ENCODE measurements at places on chromosomes 6 and 20.
A peak's percentile ranks its signal among the peaks of the same experiment; 100 is the strongest.

DNA sequence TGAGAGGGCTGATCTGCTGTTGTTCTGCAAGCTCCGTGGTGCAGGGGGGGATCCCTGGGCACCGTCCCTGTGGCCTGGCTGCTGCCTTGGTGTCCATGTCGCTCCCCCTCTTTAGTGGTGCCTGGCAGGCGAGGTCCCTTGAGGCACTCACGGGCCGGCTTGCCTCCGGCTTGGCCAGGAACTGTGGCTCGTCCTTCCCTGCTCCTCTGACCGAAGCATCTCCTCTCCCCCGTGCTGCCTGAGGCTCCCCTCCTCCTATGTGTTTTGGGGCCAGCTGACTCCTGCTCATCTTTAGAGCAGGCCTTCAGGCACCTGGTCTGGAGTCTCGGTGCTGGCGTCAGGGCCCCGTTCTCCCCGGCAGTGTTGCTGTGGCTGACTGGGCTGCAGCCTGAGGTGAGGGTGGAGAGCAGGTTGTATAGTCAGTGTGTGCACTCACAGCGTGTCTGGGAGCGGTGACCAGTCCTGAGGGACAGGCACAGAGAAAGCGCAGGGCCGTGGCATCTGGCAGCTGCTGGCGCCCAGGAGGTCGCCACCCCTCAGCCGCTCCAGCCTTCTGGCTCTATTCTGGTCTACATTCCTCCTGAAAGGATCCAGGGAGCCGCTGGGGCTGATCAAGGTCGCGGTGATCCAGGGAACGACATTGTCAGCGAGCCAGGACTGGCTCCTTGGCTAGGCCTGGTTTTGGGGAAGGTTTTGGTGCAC, 43.7 kb downstream of the PYGB start:
- peaks cover 19% of the 10 kb centered on the region for H3K4me1 ChIP-seq
- no peak for DNase-seq
- no peak overlapping the region for H3K4me3 ChIP-seq
- no peaks in the 10 kb centered on the region for H3K27me3 ChIP-seq

- no peaks in the 10 kb centered on the region for H3K27me3 ChIP-seq
- H3K4me1 ChIP-seq, result no peaks in the 10 kb centered on the region
- no peaks in the 10 kb centered on the region for H3K36me3 ChIP-seq
- H3K27ac ChIP-seq, result no peak overlapping the region
- DNase-seq, result no peak
Measured at GRCh38 chr6:114064862-114065261, 93.9 kb upstream of the HDAC2 start.

GRCh38 chr6:36678488-36679042, at the start of gene CDKN1A:
Gene CDKN1A, plus strand, starts transcription at chr6:36678714. Its CDS starts 5,388 bp downstream, at chr6:36684102.
- H3K36me3 ChIP-seq, result no peaks in the 10 kb centered on the region
- DNase-seq, result peak; percentile 98
- H3K4me3 ChIP-seq, result peak within 1 kb of the TSS; percentile 40

DNA sequence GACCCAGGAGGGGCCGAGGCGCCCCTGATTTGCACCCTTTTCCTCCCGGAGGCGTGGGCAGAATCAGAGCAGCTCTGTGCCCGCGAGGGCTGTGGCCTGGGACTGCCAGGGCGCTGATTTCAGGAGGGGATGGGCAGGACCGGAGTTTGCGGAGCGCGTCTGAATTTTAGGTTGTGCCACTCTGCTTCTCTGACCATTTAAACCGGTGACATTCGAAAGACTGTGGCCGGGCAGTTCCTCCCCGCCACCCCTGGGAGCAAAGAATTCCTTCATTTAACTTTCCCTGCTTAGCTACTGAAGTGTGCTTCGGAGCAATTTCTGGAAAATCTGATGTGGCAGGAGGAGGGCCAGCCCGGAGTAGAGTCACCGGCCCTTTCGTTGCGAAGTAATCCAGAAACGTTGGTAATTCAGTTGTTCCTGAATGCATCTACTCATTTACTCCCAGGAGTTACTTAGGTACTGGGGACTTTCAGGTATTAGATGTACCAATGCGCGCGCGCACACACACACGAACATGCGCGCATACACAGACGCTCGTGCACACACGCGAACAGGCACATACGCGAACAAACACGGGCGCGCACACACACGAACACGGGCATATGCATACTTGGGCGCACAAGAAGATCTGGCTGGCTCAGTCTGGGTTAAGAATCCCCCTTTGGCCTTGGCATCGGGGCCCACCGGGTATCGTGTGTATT, 568 bp downstream of the CCDC170 start:
- H3K27me3 ChIP-seq, result no peaks in the 10 kb centered on the region
- peaks cover 15% of the 10 kb centered on the region for H3K4me1 ChIP-seq
- H3K27ac ChIP-seq, result peak overlapping the region; percentile 48
- peak overlapping the region; percentile 57 for H3K4me3 ChIP-seq
- no peak for DNase-seq
- H3K36me3 ChIP-seq, result no peaks in the 10 kb centered on the region

DNA sequence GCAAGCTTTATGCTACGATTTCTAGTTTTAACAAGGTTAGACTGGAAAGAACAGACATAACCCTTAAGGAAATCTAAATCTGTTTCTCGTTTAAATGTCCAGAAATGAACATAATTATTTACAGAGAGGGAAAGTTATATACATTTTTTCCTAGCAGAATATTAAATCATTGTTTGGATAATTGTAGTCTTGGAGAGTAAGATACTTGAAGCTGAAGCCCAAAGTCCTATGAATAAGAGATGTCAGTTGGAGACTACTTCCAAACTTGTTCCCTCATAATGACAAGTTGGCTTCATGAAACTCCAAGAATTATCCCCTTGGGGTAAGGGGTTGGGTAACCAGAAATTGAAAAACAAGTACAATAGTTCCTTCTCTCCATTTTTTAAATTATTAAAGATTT, 911.1 kb upstream of the MAN1A1 start:
- H3K4me3 ChIP-seq, result no peak overlapping the region
- H3K27ac ChIP-seq, result no peak overlapping the region
- H3K36me3 ChIP-seq, result no peaks in the 10 kb centered on the region
- no peaks in the 10 kb centered on the region for H3K4me1 ChIP-seq
- no peak for DNase-seq
- H3K27me3 ChIP-seq, result no peaks in the 10 kb centered on the region

DNA sequence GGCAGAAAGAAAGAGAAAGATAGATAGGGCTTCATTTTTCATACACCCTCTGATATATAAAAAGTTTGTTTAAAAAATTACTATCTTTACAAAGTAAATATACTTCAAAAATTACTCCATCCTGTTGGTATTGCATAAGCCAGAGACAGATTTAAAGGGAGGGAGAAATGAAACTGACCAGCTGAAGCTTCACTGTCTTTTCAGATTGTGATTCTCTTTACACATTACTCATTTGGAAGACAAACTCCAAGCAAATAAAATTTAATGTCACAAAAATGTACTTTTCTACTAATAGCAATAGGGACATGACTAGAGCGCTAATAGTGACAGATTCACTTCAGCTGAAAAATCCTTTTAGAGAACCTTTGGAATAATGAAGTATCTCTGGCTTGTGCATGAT, 38.6 kb upstream of the MARCKS start:
- H3K36me3 ChIP-seq, result no peaks in the 10 kb centered on the region
- H3K4me3 ChIP-seq, result no peak overlapping the region
- peaks cover 23% of the 10 kb centered on the region for H3K4me1 ChIP-seq
- peak overlapping the region; percentile 43 for H3K27ac ChIP-seq
- no peak for DNase-seq
- no peaks in the 10 kb centered on the region for H3K27me3 ChIP-seq

DNA sequence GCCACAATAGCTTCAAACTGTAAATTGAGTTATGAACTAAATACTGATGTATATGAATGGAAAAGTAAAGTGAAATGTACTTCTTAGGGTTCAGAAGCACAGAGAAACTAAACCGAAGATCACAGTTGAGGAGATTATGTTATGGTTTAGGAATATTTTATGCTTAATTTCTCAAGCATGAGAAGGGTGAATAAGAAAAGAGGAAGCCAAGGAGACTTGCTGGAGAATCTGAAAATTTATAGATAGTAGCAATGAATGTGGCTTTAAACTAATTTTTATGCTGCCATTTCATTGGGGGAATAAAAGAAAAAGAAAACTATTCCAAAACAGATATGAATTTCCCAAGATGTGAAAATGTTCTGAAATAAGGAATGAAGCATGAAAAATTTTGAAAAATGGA, 5.6 kb downstream of the ANKS1A start:
- no peaks in the 10 kb centered on the region for H3K27me3 ChIP-seq
- H3K36me3 ChIP-seq, result no peaks in the 10 kb centered on the region
- no peak overlapping the region for H3K4me3 ChIP-seq
- no peak for DNase-seq
- H3K4me1 ChIP-seq, result peaks cover 30% of the 10 kb centered on the region

- peaks cover 13% of the 10 kb centered on the region for H3K4me1 ChIP-seq
- peaks cover 42% of the 10 kb centered on the region for H3K27me3 ChIP-seq
- no peak overlapping the region for H3K27ac ChIP-seq
- no peak overlapping the region for H3K4me3 ChIP-seq
- no peak for DNase-seq
Measured at GRCh38 chr6:149935668-149936067, 6.1 kb upstream of the ULBP2 start.

DNA sequence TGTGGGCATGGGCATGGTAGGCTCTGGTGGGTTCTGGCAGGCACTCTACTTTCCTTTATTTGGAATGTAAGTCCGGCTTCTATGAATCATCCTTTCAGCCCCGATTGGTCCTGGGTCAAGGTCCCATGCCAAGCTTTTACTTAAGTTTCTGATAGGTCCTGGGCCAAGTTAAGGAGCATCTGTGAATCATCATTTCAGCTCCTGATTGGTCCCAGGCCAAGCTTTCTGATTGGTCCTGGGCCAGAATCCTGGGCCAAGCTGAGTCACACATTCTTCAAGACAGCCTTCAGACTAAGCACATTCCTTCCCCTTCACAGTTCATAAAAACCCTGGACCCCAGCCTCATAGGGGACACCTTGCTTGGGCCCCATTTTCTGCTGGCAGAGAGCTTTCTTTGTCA, 231.0 kb upstream of the EYS start:
- no peak overlapping the region for H3K27ac ChIP-seq
- no peaks in the 10 kb centered on the region for H3K4me1 ChIP-seq
- H3K27me3 ChIP-seq, result no peaks in the 10 kb centered on the region
- no peak overlapping the region for H3K4me3 ChIP-seq

GRCh38 chr20:62425281-62426058, 1.9 kb downstream of the RBBP8NL start:
- H3K36me3 ChIP-seq, result no peaks in the 10 kb centered on the region
- H3K4me1 ChIP-seq, result peaks cover 26% of the 10 kb centered on the region
- H3K27me3 ChIP-seq, result no peaks in the 10 kb centered on the region
- H3K4me3 ChIP-seq, result no peak overlapping the region

GRCh38 chr6:122754191-122754731, 25.3 kb upstream of the FABP7 start:
- no peaks in the 10 kb centered on the region for H3K36me3 ChIP-seq
- no peaks in the 10 kb centered on the region for H3K4me1 ChIP-seq
- H3K27ac ChIP-seq, result no peak overlapping the region
- no peak for DNase-seq

- no peak overlapping the region for H3K27ac ChIP-seq
- no peaks in the 10 kb centered on the region for H3K4me1 ChIP-seq
- DNase-seq, result no peak
- H3K27me3 ChIP-seq, result no peaks in the 10 kb centered on the region
- no peaks in the 10 kb centered on the region for H3K36me3 ChIP-seq
Measured at GRCh38 chr20:24164360-24164759, 175.8 kb upstream of the GGTLC1 start.

DNA sequence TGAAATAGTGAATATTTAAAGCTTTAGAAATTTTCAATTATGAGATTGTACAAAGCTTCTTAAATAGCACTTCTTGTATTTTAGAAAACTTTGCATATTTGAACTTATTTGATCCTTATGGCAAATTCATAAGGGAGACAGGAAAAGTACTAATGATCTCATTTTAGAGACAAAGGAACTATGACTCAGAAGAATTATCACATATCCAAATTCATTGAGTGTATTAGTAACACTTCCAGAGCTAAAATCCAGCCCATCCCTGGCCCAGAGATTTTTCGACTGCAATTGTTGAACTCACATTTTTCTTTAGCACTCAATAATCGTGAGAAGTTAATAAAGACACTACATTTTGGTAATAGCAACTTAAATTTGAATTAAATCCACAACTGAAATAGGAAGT, 704.3 kb downstream of the EPM2A start:
- DNase-seq, result no peak
- no peaks in the 10 kb centered on the region for H3K36me3 ChIP-seq
- H3K27ac ChIP-seq, result no peak overlapping the region
- H3K4me1 ChIP-seq, result peaks cover 8% of the 10 kb centered on the region
- no peak overlapping the region for H3K4me3 ChIP-seq
- H3K27me3 ChIP-seq, result no peaks in the 10 kb centered on the region

- H3K4me3 ChIP-seq, result no peak overlapping the region
- peaks cover 20% of the 10 kb centered on the region for H3K4me1 ChIP-seq
- DNase-seq, result no peak
Measured at GRCh38 chr20:19937651-19938420, 79.3 kb upstream of the NAA20 start.

- no peaks in the 10 kb centered on the region for H3K27me3 ChIP-seq
- no peak overlapping the region for H3K27ac ChIP-seq
- no peaks in the 10 kb centered on the region for H3K4me1 ChIP-seq
- no peak for DNase-seq
- no peaks in the 10 kb centered on the region for H3K36me3 ChIP-seq
- H3K4me3 ChIP-seq, result no peak overlapping the region
Measured at GRCh38 chr6:161985876-161986423, 712.1 kb upstream of the AGPAT4 start.

DNA sequence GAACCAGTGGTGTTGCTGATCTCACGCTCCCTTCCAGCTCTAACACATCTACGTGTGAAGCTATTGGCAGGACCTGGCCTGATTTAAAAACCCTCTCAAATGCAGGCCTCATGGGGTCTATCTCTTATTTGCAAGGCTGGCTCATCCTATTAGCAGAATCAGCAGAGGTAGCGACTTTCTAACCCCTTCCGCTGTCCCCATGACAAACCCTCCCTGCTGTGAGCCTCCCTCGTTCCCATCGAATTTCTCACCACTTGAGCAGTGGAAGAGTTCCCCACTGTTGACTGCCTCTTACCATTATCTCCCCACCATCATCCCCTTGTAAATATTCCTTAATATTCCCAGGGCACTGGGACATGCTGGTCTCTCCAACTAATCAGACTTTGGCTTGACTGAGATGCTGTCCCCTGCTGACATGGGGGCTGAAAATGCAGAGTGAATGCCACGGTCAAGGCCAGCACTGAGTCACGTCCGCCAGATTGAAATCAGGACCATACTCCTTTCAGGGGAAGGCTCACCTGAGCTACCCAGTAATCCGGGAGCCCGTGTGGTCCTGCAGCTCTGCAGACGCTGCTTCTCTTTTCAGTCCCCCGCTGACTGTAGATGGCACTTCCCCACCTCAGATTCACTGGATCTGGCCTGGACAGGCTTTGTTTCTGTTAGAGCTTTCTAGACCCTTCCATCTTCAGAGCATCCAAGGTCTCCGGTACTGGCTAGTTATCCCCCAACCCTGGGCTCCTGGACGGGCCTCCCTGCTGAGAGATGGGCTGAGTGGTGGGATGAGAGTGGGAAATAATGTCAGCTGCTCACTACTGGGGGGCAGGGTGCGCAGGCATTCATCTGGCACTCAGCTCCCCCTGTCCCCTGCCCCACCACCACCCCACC, 23.1 kb downstream of the AAR2 start:
- DNase-seq, result no peak
- H3K36me3 ChIP-seq, result peaks cover 9% of the 10 kb centered on the region
- no peak overlapping the region for H3K4me3 ChIP-seq
- H3K27ac ChIP-seq, result no peak overlapping the region
- H3K27me3 ChIP-seq, result no peaks in the 10 kb centered on the region
- no peaks in the 10 kb centered on the region for H3K4me1 ChIP-seq

GRCh38 chr6:57207141-57207540, 15.0 kb downstream of the RAB23 start:
- no peak for DNase-seq
- H3K27me3 ChIP-seq, result no peaks in the 10 kb centered on the region
- no peak overlapping the region for H3K4me3 ChIP-seq
- H3K36me3 ChIP-seq, result no peaks in the 10 kb centered on the region
- H3K27ac ChIP-seq, result no peak overlapping the region

- no peak for DNase-seq
- H3K27me3 ChIP-seq, result no peaks in the 10 kb centered on the region
- H3K27ac ChIP-seq, result no peak overlapping the region
- H3K4me3 ChIP-seq, result no peak overlapping the region
Measured at GRCh38 chr20:9912290-9912689, 73.4 kb upstream of the PAK5 start.
